OCI-LY7 (cell line): ENCODE measurements at places on chromosomes 4 and X.

DNA sequence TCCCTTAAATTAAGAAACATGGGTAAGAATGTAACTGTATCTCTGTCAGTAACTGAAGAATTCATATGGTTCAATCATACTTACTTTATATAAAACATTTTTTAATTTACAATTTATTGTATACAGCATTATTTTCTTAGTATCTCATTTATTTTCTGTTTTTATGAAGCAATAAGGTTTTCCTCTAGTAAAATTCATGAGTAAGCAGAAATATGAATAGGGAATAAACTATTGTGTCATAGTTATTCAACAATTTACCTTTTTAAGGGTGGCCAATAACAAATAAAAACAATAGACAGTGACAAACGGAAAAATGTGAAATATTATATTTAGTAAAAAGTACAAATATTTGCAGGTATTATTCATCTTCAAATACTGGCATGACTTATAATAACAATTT is 624.4 kb downstream of the TECRL start:
- no peak for DNase-seq

DNA sequence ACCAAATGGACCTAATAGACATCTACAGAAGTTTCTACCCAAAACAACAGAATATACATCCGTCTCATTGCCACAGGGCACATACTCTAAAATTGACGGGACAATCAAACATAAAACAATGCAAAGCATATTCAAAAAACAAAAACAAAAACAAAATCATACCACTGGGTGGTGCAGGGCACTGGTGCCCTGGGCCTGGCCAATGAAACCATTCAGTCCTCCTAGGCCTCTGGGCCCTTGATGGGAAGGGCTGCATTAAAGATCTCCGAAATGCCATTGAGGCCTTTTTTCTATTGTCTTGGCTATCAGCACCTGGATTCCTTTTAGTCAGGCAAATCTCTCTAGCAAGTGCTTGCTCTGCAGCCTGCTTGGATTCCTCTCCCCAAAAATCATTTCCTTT is 213.9 kb upstream of the ZCCHC13 start:
- no peak for DNase-seq

DNA sequence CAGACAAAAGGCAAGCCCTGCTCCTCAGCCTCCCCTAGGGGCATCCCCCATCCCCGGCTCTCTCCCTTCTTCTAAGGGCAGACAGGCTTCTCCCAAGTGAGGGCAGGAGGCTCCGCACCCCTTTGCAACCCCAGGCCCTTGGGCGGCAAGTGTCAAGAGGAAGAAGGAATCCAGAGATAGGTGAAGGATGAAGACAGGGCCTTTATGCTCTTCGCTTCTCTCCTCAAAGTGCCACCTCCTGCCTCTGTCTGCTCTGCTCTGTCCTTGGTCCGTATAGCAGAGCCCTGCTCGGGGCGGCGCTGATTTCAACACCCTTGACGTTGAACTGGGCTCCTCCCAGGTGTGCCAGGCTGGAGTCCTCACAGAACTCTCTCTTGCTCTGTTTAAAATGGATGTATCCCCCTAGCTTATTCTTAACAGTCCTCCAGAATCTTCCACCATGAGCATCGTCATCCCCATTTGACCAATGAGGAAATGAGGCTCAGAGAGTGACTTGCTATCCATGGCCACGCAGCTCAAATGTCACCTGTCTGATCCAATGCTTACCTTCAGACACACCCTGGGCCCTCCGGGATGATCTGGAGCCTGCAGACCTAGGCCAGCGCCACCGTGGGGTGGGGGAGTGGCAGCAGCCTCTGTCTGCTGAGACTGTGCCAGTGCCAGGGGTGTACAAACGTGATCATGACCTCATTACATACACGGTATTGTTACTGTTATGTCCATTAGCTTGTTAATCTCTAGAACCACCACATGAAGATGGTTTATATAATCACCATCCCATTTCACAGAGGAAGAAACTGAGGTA is 99.8 kb downstream of the PHKA2 start:
- no peak for DNase-seq

- no peak for DNase-seq
These were observed 65.6 kb downstream of the CDKL5 start for GRCh38 chrX:18490806-18491555.

DNA sequence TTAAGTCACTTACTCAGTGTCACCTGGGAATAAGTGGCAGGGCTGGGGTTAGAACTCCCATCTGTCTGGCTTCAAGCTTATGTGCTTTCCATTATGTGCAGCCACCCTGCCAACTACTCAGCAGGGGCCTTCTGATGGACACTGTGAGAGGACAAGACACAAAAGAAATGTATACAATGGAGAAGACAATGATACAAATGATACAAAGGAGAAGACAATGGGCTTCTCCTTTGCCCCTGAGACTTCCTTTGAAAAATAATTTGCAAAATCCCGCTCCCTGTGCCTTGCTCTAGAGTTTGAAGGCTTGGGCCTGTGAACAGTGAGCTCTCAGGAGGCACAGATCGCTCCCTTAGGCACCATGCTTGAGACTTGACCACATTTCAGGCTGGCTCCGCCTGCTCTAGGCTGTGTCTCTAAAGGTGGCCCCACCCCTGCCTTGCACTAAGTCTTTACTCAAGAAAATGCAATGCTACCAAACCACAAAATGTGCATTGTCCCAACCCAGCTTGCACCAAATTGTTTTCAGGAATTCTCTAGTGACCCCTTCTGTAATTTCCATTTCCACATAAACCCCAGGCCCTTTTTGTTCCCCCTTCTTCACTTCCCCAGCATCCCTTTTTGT is 27.1 kb upstream of the STX18 start:
- no peak for DNase-seq

- no peak for DNase-seq
These were observed 42.4 kb downstream of the PPP3CA start for GRCh38 chr4:101304916-101305315.

- DNase-seq = no peak
These were observed 47.4 kb upstream of the HOPX start for GRCh38 chr4:56728512-56728911.

GRCh38 chr4:82624819-82625218 is 63.0 kb upstream of the TMEM150C start:
- no peak for DNase-seq
